ENCODE measurements at places on chromosomes 1 and 21.

- DNase-seq, result no peak
Measured at GRCh38 chr1:89538361-89538760, 13.7 kb downstream of the LRRC8B start.

GRCh38 chr1:106921186-106921585, 135.3 kb upstream of the PRMT6 start:
- DNase-seq, result no peak

DNA sequence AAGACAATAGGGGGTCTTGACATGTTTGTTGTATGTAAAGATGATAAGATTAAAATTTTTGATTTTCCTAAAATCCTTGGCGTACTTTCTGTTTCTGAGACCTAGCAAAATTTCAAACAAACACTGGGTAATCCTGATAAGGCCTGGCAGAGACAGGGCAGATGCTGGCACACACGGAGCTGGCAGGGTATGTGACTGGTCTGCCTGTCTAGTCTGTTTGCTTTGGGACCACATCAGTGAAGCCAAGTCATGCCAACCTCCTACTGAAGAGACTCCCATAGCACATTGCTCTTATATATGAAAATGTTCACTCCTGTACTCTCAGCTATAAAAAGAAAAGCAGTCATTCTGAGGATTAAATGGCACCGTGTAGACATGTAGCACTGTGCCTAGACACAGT, 14.1 kb downstream of the TOR3A start:
- no peak for DNase-seq

DNA sequence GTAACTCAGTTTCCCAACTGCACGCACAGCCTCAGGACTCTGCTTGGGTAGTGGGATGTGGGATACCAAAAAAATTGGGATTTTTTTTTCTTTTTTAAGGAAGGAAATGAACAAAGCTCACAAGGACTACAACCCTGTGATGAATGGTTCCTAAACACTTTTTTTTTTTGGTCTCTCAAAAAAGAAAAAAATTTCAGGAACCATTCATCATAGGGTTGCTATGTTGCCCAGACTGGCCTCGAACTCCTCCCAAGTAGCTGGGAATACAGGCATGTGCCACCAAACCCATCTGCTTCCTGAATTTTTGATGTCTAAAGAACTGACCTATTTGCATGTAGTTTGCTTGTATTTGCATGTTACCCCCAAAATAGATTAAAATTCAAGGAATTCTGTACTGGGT, 6.8 kb downstream of the MINDY1 start:
- no peak for DNase-seq

DNA sequence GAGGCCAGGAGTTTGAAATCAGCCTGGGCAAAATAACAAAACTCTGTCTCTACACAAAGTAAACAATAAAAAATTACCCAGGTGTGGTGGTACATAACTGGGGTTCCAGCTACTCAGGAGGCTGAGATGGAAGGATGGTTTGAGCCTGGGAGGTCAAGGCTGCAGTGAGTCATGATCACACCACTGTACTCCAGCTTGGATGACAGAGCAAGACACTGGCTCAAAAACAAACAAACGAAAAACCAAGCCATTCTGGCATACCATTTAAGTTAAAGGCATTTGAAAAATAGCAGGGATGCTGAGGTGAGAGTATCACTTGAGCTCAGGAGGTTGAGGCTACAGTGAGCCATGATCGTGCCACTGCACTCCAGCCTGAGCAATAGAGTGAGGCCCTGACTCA, 5.3 kb upstream of the ALDH9A1 start:
- no peak for DNase-seq

DNA sequence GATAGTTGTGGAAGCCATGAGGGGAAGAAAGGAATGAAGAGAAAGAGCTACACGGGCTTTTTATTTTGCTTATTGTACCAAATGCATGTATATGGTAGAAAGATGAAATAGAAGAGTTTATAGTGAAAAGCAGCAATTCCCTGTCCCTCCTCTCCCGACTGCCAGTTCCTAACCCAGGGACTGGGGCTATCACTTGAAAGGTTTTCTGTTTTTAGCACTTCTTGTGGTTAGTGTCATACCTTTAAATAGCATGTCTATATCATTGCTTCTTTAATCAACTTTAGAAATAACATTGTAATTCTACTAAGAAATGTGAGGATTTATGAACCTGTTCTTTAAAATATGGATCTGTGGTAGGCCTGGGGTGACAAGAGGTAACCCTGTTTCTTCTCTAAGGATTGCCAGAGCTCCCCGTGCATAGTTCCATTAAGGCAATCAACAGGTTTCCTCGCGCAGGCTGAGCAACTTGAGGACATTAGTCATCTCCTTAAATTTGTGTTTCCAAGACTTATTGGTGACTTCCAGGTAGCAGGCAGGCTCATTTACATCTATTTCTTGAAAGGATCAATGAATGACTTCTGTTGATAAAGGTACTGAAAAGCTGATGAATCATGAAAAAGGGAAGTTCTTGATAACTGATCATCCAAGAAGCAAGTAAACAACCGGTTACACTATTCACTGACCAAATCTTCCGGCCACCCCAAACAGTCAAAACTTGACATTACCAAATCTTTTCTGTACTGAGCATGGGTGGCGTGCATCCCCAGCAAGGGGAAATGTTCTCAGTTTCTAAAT, 37.8 kb upstream of the S1PR1 start:
- DNase-seq, result no peak

- no peak for DNase-seq
Measured at GRCh38 chr1:112522621-112523020, 13.9 kb downstream of the WNT2B start.

DNA sequence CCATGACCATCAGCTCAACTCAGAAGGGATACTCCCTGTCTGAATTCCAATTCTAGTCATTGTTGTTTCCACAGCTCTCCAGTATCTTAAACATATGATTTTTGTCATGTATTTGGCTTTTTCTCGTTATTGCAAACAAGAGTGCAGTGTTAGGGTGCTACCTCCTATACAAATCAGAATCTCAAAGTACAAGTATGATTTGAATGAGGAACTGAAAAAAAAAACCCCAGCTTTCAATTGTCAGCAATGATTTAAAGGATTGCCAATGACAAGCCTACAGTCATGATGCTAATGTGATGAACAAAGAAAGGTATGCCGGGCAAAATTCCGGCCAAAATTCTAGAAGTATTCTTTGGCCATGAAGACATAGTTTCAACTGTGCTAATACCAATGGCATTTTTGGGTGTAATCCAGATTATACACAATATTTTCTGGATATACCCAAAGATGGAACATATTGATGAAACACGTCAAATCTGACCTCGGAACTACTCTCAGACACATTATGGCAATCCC, 14.9 kb downstream of the TMEM35B start:
- no peak for DNase-seq

DNA sequence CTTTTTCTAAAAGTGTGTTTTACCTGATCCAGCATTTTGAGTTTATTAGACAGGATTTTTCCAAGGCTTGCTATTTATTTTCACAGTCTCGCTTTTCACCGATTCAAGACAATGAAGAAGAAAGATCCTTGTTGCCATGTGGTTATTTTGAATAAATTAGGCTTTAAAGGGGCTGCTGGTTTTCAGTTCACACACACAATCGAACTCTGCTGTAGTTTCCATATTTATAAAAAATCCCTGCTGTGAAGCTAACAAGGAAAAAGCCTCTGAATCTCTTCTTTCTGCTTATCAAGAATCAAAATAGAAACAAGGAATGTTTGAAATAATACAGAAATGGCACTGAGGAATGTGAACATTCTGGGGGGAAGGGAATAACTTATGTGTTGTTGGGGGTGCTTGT, 102.5 kb upstream of the KAZN start:
- no peak for DNase-seq

DNA sequence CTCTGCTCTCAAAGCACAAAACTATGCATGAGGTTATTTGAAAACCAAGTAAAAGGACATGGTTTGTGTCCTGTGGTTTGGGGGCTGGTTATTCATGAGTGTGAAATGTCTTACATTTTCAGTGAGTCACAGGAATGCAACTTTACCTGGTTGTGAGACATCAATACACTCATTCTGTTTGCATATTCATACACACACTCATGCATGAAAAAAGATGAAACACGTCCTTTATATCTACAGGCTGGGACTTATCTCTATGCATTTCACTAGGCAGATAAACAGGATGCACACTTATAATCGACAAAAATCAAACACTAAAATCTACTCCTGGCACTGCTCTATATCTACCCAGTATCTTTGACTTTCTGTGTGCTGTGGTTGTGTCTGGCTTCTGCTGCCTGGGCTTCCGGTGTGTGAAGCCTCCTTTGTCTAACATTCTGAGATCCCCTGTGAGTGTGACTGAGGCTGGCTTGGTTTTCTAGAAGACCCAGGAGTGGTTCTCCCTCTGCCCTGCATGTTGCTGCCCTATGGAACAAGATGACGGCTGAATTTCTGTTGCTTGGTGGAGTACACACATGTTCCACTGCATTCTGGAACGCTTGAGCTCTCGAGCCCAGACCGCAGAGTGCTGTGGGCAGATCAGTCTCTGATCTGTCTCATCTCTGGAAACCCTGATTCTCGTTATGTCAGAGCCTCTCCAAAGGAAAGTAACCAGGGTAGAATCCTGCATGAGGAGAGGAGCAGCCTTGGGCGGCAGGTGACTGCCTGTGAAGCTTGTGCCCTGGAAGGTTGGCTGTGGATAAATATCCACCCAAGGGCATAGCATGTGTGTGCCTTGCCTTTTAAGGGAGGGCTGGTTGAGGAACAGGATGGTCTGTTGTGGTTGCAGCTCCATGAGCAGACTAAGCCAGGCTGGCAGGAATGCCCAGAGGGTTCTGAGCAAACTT, 19.7 kb upstream of the FASLG start:
- DNase-seq, result no peak

DNA sequence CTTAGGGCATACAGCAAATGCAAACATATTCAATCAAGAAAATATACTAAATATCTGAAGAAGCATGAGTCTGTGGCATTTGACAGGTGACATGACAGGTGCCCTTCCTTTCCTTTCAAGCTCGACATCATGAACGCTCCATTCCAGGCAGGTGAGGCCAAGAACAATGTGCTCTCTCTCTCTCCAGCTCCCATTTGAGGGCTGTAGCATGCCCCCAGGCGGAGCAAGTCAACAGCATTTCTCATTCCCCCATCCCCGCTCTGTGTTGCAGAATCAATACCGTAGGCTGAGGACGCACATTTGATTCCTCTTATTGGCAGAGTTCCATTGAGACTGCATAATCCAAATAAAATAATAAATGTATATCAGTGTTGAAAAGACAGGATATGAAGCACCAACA, 24.6 kb upstream of the PLPPR4 start:
- DNase-seq, result no peak

GRCh38 chr1:30962609-30963508, 54.3 kb upstream of the SDC3 start:
- DNase-seq, result no peak

DNA sequence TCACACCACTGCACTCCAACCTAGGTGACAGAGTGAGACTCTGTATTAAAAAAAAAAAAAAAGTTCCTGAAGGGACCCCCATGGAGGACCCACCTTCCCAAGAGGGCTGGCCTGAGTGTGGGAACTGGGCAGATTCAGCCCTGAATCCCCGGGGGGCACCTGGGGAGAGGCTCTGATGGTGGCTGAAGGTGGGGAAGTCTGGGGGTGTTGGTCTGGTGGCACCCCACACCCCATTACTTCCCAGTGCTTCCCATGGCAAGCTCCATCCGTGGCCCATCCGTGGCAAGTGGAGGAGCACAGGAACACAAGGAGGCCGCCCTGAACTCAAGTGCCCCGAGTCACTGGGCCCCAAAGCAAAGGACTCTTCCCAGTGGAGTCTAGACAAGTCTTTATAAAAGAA, 778 bp upstream of the TNFRSF25 start:
- no peak for DNase-seq

DNA sequence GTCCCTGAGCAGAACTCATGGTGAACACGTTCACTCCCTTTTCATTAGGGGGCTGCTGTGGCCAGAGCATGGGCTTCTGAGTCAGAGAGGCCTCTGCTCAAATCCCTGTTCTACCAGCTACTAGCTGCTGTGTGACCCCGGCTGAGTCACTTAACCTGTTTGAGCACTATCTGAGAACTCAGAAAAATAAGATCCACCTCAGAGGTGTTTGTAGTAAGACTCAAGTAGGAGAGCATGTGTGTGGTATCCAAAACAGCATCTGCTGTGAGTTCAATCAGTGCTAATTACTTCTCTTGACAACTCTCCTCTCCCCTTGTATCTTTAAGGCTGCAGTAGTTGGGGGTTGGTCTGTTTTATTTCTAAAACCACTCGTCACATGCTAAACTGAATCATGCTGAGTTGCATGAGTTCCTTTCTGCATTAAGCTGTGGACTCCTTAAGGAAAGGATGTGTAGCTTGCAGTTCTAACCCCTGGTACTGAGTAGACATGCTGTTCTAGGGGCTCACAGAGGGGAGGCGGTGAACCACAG, 39.7 kb upstream of the JUN start:
- DNase-seq, result no peak

GRCh38 chr1:31549809-31550620, 26.3 kb upstream of the TINAGL1 start:
- no peak for DNase-seq

- no peak for DNase-seq
Measured at GRCh38 chr1:222084996-222085395, 343.1 kb upstream of the DUSP10 start.

- no peak for DNase-seq
Measured at GRCh38 chr1:169585181-169585580, 1.1 kb downstream of the F5 start.

- no peak for DNase-seq
Measured at GRCh38 chr1:99004861-99005442, at the start of gene PLPPR5. Gene PLPPR5, minus strand, starts transcription at chr1:99004861. Its CDS starts 190 bp downstream, at chr1:99004671.

DNA sequence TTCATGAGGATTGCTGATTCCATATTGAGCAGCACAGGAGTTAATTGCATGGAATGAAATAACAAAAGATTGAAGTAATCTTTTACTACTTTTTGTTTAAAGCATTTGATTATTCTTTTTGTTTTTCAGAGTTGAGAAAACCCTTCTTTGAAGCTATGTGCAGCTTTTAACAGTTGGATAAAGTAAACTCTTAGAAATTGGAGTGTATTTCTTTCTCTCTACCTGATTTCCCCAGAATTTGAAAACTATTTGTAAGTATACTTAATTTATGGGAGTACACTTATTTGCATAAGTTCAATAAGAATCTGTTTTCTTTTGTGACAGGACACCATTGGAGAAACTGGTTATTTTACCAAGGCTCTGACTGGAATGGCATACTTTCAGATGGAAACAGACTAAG, 133.6 kb downstream of the TRIM33 start:
- no peak for DNase-seq

- no peak for DNase-seq
Measured at GRCh38 chr1:230102472-230102871, 35.4 kb downstream of the GALNT2 start.

- DNase-seq, result no peak
Measured at GRCh38 chr21:15037095-15037899, 27.5 kb downstream of the NRIP1 start.
